H7 (cell line): ENCODE measurements at places on chromosomes 16 and 17. TPM values are rescaled to one million over a fixed set of nuclear protein-coding genes. Genes with fewer than 3 reads are reported as not detected.

- DNase-seq = no peak
These were observed 67.8 kb downstream of the RPH3AL start for GRCh38 chr17:284676-285355.

The BEAN1 gene
- total RNA-seq = 0.03 TPM in 1 of 2 replicates, not detected in the other

The STH gene
- not detected in 2 replicates for total RNA-seq

The TGFB1I1 gene
- 3.0 and 3.1 TPM in 2 replicates for total RNA-seq

DNA sequence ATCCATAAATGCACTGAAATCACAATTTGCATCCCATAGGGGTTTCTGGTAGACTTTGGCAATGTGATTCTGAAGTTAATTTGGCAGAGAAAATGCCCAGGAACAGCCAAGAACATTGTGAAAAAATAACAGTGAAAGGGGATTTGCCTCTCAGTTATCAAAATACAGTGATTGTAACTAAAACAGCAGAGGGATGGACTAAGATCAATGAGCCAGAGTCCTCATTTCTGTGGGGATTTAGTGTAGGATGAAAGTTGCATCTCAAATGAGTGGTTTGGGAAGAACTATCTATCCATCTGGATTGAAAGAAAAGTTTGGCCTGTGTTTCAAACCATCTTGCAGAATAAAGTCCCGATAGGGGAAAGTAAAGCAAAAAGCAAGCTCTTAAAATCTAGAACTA is 28.1 kb downstream of the MYBBP1A start:
- no peak for DNase-seq

DNA sequence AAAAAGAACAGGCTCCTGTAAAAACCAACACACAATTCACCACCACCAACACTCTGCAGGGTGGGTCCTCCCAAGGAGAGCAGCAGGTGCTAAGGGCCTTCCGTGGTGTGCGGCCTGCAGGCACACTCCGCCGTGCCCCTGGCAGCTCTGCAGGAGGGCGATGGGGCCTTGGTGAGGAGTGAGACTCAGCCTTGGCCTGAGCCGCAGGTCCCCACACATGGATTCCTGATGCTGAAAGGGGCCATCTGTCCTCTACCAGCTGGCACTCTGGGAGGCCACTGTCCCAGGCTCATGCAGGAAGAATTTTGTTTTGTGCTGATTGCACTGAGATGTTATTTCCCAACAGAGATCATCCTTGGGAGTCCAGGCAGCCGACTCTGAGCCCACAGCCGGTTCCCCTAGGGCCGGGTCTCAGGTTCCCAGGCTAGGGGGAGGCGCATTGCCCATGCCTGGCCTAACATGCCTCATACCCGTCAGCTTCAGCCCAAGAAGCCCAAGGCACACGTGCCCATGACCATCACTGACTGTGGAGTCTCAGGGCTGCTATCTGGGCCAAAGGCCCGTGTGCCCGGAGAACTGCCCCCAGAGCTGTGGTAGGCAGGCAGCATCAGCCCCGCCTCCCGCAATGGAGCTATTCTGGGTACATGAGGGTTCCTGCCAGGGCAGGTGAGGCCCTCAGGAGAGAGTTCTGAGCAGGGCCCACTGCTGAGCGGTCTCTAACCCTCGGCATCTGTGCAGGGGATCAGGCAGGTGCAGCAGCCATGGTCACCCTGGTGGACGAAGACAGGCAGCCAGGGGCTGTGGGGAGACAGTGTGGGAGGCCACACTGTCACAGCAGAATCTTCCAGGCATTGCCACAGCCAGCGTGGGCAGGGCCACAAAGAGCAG is 97.9 kb upstream of the ZNF469 start:
- peak; percentile 34 for DNase-seq

- no peak for DNase-seq
These were observed 21.7 kb upstream of the TMEM220 start for GRCh38 chr17:10751563-10751962.

GRCh38 chr16:25052530-25052929 is 37.4 kb upstream of the ARHGAP17 start:
- DNase-seq = no peak

DNA sequence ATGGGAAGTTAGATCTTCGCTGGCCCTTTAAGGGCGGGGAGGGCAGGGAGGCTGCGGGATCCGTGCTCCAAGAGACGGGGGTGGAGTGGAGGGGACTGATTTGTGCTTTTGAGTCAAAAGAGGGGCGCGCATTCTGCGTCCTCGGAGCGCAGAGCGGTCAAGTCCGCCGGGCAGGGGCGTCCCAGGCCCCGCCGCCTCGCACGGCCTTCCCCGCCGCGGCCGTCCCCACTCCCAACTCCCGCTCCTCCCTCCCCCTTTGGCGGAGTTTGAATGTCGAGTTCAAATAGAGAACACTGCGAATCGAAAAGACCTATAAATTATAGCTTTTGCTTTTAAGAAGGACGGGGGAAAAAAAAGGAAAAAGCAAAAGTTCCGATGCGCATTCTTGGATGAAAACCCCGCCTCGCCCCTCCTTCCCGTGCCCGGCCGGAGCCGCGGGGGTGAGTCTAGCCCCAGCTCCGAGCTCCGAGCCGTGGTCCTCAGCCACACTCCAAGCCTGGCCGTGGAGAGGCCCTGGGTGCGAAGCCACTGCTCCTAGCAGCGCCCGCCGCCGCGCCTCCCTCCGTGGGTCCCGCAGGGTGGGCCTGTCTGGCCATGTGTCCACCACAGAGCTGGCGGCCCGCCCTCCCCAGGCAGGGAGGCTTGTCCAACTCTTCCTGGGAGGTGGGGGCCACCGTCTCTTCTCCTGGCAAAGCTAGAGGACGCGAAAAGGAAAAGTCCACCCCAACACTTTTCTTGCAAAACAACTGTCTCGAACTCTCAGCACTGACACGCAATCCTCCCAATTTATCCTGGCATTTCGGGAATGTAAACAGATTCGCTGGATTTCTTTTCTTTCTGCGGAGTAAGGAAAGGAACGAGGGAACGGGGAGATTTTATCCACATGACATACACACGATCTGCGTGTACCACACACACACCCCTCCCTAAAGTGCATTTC is 3.6 kb downstream of the CBX8 start:
- peak; percentile 88 for DNase-seq

The PTGES3L gene
- total RNA-seq = 1.0 and 2.7 TPM in 2 replicates

- DNase-seq = no peak
These were observed 28.9 kb upstream of the HELZ start for GRCh38 chr17:67273900-67274299.

DNA sequence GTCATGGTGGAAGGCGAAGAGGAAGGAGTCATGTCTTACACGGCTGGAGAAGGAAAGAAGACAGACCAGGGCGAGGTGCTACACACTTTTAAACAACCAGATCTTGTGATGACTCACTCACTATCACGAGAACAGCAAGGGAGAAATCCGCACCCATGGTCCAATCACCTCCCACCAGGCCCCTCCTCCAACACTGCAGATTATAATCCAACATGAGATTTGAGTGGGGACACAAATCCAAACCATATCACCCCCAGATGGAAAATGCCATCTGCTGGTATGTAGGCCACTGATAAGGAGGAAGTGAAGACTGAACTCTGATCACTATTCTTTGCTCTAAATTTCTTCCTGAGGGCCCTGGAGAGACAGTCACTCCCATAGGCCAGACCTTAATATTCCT is 7.5 kb upstream of the ITGAX start:
- no peak for DNase-seq

GRCh38 chr16:89094252-89094879 is 714 bp downstream of the ACSF3 start:
- peak; percentile 74 for DNase-seq

GRCh38 chr17:75749545-75750389 is 15.2 kb downstream of the GALK1 start:
- DNase-seq = peak; percentile 95

DNA sequence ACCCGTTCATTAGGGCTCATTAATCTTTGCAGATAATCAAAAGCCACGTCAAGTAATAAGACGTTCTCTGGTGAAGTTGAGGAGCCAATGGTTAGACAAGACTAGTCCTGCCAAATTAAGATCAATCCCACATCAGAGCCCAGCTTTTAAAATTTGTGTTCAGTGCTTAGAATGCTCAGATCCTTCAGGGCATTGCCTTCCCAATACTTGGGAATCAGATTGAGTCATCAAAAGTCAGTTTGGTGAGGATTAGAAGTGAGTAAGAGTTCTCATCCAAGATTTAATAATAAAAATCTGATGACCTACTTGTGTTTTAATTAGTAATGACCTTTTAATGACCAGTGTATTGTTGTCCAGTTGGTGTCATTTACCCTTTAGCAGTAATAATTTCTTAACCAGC is 19.8 kb downstream of the MAP2K4 start:
- no peak for DNase-seq

GRCh38 chr16:88343271-88343791 is 39.4 kb upstream of the ZNF469 start:
- DNase-seq = no peak

The GLTPD2 gene
- total RNA-seq = not detected in 2 replicates

GRCh38 chr17:72205357-72205756 is 84.5 kb downstream of the SOX9 start:
- peak; percentile 46 for DNase-seq

GRCh38 chr17:61459142-61459809 is 7.1 kb downstream of the TBX4 start:
- DNase-seq = no peak

The MYADML2 gene
- total RNA-seq = 0.24 and 0.30 TPM in 2 replicates

DNA sequence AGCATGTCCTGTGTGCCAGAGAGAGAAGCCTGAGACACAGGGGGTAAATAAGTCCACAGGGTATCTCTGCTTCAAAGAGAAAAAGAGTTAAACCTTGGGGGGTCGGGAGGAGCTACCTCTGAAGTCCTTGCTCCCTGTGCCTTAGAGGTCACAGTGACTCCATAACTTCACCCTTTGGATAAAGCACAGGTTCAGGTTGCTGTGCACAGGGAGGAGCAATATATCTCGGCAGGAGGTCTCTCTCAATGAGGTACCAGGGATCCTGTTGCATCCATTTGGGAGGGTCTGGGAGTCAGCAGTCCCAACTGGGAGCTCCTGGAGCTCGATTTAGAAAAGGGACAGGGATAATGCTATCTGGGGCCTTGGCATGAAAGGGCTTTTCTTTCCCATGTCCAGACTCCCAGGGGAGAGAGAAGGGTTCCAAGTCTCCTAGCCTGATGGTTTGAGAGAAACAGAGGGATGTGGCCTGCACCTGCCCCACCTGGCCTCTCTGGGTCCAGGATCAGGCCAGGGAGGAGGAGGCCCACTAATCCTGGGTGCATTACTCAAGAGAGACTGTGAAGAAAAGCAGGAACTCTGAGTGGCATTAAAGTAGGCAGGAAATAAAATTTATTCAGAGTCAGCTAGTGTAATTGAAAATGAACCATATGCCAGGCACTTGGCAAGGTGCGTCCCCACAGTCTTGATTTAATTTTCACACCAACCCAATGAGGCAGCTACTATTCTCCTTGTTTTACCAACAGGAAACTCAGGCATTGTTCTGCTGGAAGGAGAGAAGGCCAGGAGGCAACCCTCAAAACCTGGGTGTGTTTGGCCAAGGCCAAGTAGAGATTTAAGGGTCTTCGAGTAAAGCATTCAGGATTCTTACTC is 40.7 kb downstream of the CUEDC1 start:
- no peak for DNase-seq

DNA sequence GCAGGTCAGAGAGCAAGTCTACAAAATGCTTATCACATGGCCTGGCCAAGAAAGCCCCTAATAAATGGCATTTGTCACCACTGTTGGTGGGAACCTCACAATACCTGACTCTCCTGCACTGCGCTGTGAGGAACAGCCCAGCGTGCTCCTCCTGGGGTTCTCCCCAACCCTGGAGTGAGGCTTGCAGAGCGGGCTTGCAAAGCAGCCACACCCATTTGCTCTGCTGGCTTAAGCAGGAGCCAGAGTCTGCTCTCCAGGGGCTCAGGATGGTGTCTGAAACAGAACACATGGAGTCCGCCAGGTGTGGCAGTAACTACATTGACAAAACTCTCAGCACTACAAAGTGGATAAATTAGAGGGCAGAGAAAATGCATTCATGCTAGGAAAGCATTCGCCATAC is 331.0 kb upstream of the CCL2 start:
- DNase-seq = no peak

- no peak for DNase-seq
These were observed 21.5 kb upstream of the KCNJ16 start for GRCh38 chr17:70053241-70054234.

The SLC35B1 gene
- total RNA-seq = 57.6 and 76.6 TPM in 2 replicates

DNA sequence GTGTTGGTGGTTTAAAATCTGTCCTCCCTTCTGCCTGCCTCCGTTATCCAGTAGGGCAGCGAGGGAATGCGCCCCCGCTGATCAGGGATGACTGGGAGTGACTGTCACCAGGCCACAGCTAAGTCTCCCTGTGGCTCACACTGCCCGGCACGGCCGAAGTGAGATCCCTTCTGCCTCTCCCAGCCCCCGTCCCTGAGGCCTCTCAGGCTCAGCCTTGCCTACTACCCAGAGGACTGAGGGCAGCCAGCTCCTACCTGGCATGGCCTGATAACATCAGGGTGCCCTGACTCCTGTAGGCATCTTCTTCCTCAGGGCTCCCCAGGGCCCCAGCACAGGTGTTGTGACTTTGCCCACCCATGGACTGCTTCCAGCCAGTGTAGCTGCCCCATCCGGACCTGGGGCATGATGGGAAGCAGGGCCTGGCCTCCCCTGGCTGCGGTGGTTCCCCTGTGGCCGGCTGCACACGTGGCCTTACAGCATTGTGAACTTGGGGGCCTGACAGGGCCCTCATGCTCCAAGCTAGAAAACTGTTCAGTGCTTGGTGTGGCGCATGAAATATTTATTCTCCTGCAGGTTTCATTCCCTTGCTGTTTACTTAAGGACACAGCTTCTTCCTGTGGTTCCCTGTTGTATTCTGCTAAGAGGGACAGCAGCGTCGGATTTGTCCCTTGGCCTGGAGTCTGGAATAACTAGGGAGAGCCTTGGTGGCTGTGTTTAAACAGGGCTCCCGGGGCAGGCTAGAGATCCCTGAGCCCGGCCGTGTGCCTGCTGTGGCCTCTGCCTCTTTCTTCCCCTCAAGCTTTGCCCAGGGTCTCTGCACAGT is 30.0 kb downstream of the GINS2 start:
- DNase-seq = peak; percentile 44
